ENCODE measurements at places on chromosomes 7 and 10.

DNA sequence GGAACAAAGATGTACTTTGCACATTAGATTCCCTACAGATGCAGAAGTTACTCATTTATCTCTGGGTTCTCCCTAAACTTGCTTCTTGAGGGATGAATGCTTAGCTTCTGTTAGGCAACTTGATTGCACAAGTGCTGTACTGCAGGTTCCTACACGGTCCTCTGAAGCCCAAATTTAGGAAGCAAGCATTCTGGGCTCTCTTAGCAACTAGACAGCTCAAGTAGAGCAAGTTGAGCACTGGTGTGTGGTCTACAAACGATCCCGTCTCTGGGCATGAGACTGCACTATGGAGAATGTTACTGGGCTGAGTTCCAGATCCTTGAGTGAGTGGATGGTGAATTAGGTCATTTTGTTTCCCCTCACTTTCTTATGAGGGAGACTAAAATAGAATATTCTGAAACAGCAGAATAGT, 14.3 kb downstream of the SEMA3D start:
- DNase-seq = no peak

GRCh38 chr7:66265566-66265965, 60.4 kb downstream of the TPST1 start:
- no peak for DNase-seq

- DNase-seq = no peak
These were observed 22.6 kb downstream of the PNPLA8 start for GRCh38 chr7:108503112-108504026.

GRCh38 chr7:43511029-43511428, 71.9 kb upstream of the STK17A start:
- DNase-seq = no peak

GRCh38 chr7:157553256-157553655, 216.5 kb downstream of the DNAJB6 start:
- DNase-seq = no peak

DNA sequence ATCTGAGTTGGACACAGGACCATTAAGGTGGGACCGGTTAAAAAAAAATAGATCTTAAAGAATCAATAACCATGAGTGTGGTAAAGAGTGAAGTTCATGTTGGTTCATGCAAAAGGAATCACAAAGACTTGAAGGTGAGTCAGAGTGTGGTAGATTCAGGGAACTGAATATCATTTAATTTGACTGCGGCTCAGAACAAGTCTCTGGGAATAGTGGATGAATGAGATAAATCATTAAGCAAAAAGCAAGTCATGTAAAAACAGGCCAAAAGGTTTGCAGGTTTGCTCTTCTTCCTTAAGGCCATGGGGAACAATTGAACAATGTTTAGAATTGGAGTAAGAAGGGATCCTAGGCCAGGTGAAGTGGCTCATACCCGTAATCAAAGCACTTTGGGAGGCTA, 385.8 kb downstream of the ETV1 start:
- DNase-seq = no peak

DNA sequence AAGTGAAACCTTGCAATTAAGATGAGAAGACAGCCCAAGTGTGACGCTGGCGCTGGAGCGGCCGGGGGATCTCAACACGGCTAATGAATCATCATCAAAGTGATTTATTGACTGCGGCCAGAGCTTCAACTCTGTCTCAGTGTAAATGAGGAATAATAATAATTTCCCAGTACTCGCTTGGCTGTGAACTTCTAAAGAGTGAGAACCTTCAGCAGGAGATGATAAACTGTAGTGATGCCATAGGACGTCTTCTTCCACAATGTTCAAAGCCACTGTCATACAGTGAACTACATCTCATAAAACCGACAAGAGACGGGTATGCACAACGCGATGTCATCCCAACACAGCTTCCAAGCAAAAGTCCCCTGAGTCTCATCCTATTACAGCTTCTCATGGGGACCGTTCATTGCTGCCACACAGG, 123.6 kb upstream of the NOBOX start:
- DNase-seq = no peak

- DNase-seq = no peak
These were observed 336.3 kb downstream of the PPP1R3A start for GRCh38 chr7:113582471-113582870.

DNA sequence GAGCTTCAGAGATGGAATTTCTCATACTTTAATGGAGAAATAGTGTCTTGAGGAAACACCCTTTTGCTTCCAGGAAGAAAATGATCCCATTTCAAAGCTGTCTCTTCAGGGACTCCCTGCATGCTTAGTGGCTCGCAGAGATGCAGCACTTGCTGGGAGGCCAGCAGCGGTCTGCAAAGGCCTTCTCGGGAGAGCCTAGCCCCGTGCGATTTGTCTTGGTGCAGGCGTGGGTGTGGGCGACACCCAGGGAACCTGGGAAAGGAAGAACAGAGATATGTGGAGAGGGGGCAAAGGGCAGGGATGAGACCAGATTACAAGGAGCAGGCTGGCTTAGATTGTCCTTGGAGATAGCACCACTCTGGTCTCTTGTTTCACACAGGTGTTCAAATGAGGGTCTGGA, 352.3 kb upstream of the PODXL start:
- no peak for DNase-seq

- DNase-seq = no peak
These were observed 744 bp upstream of the EBF3 start for GRCh38 chr10:129964611-129965424.

All from activated CD4-positive, alpha-beta T cell treated with anti-CD3 and anti-CD28 coated beads, Interleukin-2, amount 50 U/mL, for 1 hour (primary cell).